Nephron progenitor cell (in vitro differentiated cells): ENCODE measurements at places on chromosomes 11 and 22.

DNA sequence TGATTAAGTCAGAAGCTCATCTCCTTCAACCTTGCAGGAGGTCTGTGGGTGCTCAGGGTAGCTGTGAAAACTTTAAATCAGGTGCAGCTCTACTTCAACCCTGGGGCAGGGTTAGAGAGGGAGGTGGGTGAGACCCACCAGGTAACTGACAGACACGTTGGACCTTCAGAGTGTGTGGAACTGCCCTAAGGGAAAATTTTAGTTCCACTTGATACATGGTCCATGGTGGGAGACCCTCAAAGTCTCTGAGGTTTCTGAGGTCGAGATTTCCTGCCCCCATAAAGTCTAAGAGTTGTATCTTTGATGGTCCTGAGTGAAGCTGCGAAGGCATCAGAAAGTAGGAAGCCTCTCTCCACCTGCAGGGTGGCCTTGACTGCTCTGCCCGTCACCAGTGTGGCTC is 23.9 kb upstream of the NNMT start:
- DNase-seq = no peak

GRCh38 chr11:67293090-67293489 is 4.0 kb downstream of the ANKRD13D start:
- no peak for DNase-seq

DNA sequence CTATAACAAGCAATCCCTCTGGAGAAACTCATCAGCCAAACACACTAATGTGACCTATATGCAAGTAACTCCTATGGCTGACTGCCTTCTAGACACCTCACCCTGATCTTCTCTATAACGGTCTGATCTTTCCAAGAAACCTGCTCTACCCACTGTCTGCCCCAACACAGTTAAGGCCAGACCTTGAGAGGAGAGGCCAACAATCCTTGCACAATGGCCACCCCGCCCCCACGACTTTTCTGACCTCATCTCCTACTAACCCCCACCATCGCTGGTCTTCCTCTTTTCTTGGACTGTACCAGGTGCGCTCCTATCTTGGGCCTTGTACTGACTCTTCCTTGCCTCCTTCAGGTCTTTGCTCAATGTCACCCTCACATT is 12.5 kb downstream of the HIRA start:
- no peak for DNase-seq

- no peak for DNase-seq
Measured at GRCh38 chr22:47249370-47249928, 487.0 kb downstream of the TBC1D22A start.

- no peak for DNase-seq
Measured at GRCh38 chr22:24433828-24434470, 6.5 kb downstream of the ADORA2A start.

DNA sequence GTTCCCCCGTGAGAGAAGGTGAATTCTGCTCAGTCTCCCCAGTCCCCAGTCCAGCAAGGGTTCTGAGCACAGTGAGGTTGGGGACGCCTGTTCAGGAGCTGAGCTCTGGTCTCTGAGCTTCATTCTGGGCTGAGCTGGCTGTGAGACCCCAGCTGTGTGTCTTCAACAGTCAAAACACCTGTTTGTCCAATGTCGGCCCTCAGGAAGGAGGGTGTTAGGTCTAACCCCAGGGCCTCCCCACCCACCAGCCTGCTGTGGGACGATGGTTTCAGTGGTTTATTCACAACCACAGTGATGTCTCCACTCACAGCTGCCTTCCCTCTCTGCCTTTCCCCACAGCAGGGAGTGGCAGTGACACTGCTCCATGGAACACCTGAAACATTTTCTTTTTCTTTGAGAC is 1282.9 kb downstream of the TBC1D22A start:
- DNase-seq = no peak

GRCh38 chr11:79686703-79687419 is 246.0 kb upstream of the TENM4 start:
- DNase-seq = no peak

- DNase-seq = no peak
Measured at GRCh38 chr22:21766691-21767462, 31.3 kb upstream of the YPEL1 start.

DNA sequence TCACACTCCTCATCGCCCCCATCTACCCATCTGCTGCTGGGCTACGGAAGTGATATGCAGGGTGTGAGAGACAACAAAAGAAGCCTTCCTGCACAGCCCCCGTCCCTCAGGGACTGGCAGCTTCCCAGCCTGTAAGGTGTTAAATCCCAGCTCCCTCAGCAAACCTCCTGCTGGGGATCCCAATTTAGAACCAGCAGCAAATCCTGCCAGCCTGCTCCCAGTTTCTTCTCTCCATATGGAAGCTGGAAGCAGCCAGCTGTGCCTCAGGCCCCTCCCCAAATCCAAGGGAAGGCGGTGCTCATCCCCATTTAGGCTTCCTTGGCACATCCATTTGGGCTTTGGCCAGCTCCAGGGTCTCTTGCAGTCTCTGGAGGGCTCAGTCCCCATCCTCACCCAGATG is 47.5 kb downstream of the PAMR1 start:
- no peak for DNase-seq

- no peak for DNase-seq
Measured at GRCh38 chr11:128497061-128497775, 90.1 kb downstream of the ETS1 start.

DNA sequence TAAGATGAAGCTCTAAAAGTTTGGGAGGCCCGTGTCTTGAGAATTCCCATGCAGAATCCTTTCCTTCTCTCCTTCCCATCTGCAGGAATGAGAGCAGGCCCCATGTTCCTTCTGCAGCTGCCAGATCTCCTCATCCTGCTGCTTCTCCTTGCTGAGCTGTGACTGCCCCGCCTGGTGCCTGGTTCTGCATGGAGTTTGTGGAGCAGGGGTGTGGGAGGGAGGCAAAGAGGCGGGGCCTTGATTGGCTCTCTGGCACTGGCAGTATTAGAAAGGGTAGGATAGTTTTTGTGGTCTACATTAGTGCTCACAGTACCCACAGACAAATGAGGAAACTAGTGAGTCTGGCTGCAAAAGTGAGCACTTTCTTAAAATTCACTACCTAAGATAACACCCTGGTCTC is 91.1 kb upstream of the CLPB start:
- DNase-seq = no peak

DNA sequence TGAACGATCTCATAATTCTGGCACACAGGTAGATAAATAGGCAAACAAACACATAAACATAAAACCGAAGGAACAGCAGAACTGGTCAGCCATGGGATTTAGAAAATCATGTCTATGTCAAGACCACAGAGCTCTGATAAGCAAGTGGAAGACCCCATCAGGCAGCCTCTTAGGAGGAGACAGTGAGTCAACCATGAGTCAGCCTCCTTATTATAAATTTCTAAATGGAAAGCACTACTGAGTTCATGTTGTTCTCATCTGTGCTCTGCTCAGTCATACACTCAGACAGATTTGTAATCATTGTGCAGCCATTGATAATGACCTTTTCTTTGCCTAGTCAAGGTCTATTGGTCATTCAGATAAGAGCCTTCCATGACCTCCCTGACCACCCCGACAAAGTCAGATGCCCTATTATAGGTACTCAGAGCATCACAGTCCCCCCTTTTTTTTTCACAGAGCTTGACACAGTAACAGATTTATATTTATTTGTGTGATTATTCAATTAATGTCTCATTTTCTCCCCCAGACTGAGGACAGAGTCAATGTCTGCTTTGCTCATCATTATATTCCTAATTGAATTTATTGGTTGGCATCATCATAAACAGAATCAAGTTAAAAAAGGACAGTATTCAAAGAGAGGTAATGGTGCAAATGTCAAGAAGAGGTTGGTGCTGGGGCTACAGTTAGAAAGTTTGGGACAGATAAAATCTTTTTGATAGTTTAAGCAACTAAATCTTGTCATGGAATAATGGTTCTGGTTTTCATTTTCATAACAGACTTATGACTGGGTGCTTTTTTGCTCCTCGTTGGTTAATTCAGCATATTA is 579.7 kb upstream of the CCDC90B start:
- DNase-seq = no peak

DNA sequence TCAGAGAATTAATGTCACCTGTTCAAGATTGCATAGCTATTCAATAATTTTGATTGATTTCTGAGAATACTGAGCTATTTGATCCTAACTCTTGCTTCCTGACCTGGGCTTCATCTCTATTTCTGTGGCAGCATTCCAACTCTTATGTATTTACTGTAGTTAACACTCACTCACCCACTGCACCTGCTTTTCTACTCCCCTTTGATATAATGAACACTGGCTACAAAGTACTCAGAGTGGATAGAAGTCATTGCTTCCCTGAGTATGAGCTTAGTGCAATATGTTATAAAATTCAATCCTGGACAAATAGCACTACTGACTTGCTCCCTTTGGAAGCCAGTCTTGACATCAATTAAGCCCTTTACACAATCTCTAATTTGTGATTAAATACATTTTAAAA is 117.2 kb downstream of the APIP start:
- DNase-seq = no peak

DNA sequence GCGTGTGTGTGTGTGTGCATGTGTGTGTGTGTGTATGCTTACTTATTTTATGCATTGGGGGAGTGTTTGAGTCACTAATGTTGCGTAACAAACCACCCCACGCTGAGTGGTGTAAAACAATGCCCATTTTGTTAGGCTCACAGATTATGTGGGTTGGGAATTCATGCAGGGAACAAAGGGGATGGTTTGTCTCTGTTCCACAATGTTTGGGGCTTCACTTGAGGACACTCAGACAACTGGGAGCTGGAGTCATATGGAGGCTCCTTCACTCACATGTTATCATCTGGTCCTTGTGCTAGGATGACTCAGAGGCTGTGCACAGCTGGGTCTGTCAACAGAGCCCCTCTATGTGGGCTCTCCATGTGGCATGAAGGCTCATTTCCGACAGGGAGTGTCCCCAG is 51.3 kb upstream of the LARGE1 start:
- DNase-seq = no peak

GRCh38 chr11:65571940-65572339 is 398 bp upstream of the FAM89B start:
- no peak for DNase-seq

GRCh38 chr11:36465449-36466163 is 44.5 kb downstream of the TRAF6 start:
- no peak for DNase-seq

- no peak for DNase-seq
Measured at GRCh38 chr11:126281666-126282175, 1.2 kb upstream of the TIRAP start.

- DNase-seq = peak; percentile 11
Measured at GRCh38 chr11:73228268-73229134, 10.4 kb downstream of the P2RY2 start.

DNA sequence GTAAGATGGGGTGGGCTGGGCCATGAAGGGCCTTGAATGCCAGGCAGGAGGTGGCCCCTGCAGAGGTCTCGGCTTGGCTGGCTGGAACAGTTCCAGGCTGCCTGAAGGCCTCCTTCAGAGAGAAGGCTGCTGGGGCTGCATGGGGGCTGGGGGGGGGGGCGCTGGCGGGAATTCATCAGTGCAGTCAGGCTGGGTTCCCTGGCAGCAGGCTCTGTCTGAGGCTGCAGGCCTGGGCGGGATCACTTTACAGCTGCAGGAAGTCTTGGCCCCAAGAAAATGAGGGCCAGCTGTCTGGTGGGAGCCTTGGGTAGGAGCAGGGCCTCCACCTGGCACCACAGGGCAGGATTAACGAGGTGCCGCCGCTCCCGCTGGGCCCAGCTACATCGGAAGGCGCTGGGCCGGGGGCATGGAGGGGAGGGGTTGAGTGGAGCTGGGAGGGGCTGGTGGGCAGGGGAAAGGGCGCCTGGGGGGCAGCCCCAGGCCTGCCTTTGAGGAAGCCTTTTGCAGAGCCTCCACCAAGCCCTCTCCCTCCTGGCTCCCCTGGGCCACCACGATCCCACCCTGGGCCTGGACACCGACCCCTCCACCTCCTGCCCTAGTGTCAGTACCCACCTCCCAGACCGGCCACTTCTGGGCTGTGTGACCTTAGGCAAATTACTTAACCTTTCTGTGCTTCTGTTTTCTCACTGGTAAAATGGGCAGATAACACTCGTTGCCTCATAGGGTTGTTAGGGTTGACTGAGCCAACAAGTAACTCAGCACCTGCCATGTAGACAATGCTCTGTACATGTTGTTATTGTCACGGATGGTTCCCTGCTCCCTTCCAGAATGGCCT is 31.0 kb upstream of the HMOX1 start:
- peak; percentile 32 for DNase-seq

GRCh38 chr11:57497303-57498247 is 17.9 kb downstream of the SLC43A1 start:
- no peak for DNase-seq

DNA sequence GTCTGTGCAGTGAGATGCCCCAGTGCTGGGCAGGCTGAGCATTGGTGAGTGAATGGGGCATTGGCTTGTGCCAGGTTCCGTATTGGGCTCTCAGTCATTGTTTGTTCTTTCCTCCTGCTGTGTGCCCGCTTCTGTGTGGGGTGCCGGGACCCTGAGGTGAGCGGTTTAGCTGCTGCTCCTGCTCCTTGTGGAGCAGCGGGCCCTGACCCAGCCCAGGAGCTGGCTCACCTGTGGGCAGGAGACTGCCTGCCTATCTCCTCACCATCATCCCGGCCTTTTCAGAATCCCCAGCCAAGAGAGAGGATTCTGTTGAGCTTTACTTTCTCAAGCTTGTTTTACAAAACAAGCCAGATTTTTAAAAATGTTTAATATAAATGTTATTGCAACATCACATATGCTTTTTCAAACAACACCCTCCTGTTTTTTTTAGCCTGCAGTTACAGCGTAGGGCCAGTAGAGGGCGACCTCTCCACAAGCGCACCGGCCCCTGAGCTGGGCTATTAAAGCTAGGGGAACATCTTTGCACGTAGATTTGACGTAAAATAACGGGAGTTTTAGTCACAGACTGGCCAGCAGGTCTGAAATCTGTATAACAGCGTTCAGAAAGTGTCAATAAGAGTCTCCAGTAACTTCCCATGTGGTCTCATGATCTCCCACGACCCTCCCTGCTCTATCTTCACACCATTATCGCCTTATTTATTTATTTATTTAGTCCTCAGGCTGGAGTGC is 25.1 kb upstream of the RELT start:
- DNase-seq = peak; percentile 60

- no peak for DNase-seq
Measured at GRCh38 chr22:33129621-33130020, 71.4 kb upstream of the SYN3 start.

DNA sequence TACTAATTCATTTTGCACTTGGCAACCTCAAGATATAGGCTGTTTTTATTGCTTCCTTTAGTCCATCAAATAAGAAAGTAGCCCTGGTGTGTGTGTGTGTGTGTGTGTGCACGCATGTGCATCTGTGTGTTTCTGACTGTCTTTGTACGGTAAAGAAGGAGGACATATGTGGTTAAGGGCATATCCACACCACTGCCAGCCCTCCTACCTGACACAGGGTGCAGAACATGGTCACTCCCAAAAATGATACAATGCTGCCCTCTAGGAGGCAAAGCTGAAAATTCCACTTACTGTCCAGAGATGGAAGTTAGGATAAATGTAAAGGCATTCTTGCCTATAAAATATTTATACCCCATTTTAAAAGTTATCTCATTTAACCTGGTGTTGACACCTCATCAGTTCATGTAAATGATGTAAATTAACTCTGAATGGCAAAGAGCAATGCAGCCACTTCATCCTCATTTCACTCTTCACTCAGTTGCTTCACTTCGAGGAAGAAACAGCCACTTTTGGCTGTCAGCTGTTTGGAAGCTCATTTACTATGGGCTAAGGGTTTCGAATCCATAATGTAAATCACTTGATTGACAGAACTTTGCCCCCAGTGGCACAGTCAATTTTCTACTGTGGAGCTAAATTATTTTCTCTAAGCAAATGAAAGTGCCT is 83.1 kb upstream of the MTNR1B start:
- DNase-seq = peak; percentile 57
